ENCODE measurements at places on chromosomes 6 and 20. TPM values are rescaled to one million over a fixed set of nuclear protein-coding genes. Genes with fewer than 3 reads are reported as not detected.

GRCh38 chr6:1311400-1312202 lies at the start of gene FOXQ1:
TSS of gene FOXQ1 (plus strand) at chr6:1312098. CDS start at chr6:1312705, 607 bp downstream.
- ATAC-seq, result peak; percentile 86

DNA sequence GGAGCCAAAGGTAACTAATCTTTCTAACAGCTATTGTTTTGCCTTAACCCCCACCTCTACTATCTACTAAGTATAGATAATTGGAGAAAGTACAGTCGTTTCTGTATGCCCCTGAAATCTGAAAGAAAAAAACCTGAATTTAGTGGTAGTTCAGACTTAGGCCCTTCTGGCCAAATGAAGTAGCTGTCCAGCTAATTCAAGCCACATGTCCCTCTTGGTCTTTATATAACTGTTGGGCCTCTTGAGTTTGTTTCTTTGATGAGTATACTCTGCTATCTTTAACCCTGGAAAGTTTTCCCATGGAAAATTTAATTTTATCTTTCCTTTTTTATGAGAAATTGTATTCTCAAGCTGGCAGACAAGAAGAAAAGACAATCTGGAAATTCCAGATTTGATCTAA lies 73.0 kb upstream of the FAM8A1 start:
- ATAC-seq, result no peak

- ATAC-seq, result no peak
These were observed 851.2 kb upstream of the EYS start for GRCh38 chr6:66558189-66558588.

DNA sequence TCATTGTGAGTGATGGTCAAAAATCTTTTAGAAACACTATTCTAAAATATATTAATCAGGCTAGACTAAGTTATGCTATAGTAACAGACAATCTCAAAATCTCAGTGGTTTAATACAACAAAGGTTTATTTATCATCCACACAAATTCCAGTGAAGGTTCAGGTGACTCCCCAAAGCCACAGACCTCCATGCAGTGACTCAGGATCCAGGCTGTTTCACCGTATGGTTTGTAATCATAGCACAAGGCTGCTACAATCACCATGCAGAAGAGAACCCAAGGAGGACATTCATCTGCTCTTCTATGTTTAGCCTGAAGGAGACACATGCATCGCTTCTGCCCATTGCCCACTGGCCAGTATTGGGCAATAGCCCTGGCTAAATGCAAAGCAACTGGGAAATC lies 46.2 kb downstream of the BFSP1 start:
- no peak for ATAC-seq

- ATAC-seq, result no peak
These were observed 166.4 kb upstream of the CITED2 start for GRCh38 chr6:139540894-139541293.

- ATAC-seq, result no peak
These were observed 13.9 kb upstream of the HELZ2 start for GRCh38 chr20:63587776-63588591.

- ATAC-seq, result no peak
These were observed 11.2 kb downstream of the FOXP4 start for GRCh38 chr6:41557335-41557734.

The KHDRBS2 gene
- 0.12 TPM for total RNA-seq

The SLC22A16 gene
- total RNA-seq, result not detected

The GNAS-AS1 gene
- total RNA-seq, result 0.64 TPM

The CST5 gene
- total RNA-seq, result not detected

All from esophagus mucosa (tissue), 1 donor.